Fibroblast of skin of left biceps (primary cell): ENCODE measurements at places on chromosomes 7 and 10.

- DNase-seq: no peak
Observed at GRCh38 chr10:49114718-49115014, 656 bp downstream of the VSTM4 start.

- peak; percentile 54 for DNase-seq
Observed at GRCh38 chr7:130151591-130152492, 53.4 kb downstream of the TMEM209 start.

DNA sequence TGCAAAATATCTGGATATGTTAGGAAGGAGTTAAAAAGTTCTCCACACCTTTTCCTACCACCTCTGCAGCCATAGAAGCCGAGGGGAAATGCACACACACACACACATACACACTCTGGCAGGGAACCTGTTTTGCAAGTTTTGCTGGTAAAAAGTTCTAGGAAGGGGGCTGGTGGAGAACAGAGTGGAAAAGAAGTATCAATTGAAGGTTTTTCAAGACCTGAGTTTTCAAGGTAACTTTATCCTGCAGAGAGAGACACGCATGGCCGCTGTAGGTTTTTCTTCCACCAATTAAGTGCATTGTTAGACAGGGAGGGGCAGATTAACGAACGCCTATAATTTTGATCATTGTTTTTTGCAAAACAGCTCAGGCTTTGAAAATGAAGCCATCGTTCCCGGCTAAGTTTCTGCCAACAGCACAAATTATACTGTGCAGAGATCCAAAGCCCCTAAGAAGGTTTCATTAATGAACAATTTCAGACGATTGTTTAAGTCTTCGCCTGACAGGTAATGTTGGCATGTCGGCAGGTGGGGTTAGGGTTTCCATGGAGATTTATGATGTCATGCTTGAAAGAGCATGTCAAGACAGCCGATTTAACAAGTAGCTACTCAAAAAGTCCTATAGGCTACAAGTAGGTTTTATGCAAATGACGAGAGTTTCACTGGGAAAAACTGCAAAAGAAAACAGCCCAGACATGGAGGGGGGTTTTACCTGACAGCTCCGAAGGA, 29.7 kb downstream of the KIAA1217 start:
- no peak for DNase-seq

DNA sequence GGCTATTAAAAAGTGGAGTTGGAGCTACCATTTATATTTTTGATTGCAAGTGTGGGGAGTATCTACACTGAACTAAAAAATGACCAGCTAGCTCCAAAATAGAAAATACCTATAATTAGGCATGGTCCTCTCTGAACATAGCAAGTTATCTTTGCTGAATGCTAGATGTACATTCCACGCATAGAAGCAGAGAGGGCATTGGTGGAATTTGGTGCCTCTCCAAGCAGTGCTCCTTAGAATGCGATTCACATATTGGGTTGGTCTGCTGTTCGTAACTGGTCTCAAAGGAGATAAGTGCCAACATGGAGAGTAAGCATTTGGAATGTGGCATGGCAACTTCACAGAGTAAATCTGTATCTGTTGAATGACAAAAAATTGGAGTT, 196.2 kb downstream of the PTN start:
- DNase-seq: no peak

GRCh38 chr10:23780331-23780730, 341.5 kb downstream of the OTUD1 start:
- no peak for DNase-seq

GRCh38 chr7:151437159-151437553, 2.8 kb downstream of the CRYGN start:
- no peak for DNase-seq

- DNase-seq: no peak
Observed at GRCh38 chr7:8178353-8178752, 83.6 kb downstream of the ICA1 start.
